ENCODE measurements at places on chromosomes 16 and 17.

- DNase-seq: no peak
Measured at GRCh38 chr16:86073103-86073625, 174.2 kb downstream of the IRF8 start.

DNA sequence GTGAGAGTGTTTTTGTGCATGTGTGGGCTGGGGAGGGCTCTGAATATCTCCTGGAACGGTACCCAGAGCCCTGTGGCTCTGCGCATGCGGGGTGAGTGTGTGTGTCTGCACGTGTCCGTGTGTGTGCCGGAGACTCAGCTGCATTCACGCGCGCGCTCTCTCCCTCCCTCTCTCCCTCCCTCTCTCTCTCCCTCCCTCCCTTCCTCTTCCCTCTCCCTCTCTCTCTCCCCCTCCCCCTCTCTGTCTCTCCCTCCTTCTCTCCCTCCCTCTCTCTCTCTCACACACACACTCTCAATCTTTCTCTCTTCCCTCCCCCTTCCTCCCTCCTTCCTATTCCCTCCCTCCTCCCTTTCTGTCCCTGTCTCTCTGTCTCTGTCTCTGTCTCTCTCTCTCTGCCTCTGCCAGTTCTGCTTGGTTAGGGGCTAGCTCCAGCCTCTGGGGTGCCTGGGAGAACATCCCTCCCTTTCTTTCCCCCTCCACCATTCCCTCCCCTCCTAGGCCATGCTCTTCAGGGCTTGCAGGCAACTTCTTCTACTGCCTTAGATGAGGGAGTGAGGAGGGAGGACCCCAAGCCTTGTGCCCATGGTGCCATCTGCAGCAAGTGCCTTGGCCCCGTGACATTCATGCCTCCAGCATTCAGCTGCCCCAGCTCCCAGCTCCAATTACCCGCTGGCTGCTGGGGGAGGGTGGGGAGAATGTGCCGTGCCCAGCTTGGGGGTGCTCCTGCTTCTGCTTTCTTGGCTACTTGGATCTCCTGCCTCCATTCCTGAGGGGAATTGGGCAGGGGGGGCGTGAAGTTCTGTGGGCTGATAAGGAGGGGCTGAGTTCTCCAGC, 6.4 kb downstream of the THRA start:
- peak; percentile 93 for DNase-seq

DNA sequence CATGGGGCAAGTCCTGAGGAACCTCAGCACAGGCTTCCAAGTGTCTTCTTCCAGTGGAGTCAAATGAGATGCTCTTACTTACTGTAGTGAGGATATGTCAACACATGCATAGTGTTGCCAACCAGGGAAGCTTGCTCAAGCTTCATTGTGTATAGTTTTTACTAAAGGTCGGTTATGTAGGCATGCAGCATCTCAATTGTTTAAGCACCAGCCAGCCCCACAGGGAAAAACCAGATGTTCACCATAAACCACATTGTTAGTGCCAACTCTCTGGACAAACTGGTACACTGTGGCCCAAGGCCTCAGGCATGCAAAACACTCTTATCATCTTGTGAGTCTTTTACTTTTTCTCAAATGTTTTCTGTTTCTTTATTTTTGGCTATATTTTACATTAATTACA, 152.1 kb downstream of the PHKB start:
- DNase-seq: no peak

DNA sequence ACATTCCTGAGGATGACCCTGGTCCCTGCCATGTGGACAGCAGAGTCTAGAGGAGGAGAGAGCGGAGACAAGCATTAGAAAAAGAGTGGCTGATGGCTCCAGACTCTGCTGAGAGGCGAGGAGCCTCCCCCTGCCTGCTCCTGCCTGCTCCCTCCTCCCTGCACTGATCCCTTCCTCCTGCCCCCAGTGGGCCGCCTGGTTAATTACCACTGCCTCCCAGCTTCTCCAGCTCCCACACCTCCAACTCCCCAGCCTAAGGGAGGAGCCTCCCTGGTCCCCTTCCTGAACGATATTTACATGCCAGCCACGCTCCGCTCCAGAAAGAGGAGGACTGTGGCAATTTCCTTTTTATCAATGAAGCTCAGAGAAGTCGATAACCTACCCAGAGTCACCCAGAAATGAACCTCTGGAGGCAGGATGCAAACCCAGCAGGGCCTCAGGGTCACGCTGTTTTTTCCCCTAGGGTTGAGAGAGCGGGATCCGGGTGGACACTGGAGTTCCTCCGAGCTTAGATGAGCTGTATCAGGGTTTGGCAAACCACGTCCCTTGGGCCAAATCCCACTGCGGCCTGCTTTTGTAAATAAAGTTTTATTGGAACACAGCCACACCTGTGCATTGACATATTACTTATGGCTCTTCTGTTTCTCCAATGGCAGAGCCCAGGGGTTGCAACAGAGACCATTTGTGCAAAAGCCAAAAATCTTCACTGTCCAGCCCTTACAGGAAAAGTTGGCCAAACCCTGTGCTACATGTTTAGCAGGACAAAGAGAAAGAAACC, 27.1 kb upstream of the JPH3 start:
- no peak for DNase-seq

DNA sequence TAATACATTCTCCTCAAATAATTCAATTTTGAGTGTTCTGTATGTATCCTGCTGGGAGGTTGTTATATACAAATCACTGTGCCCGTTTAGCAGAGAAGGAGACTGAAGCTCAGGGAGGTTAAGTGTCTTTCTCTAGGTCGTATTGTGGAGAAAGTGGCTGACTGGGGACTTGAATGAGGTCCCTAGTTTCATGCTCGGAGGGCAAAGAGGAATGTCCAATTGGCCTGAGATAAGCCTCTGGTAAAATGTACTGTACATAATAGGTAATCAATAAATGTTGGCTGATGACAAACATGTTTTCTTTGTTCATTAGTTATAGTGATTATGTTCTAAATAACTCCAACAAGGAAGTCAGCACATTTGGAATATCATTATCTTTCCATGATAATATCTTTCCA, 442.6 kb downstream of the UTP18 start:
- no peak for DNase-seq

DNA sequence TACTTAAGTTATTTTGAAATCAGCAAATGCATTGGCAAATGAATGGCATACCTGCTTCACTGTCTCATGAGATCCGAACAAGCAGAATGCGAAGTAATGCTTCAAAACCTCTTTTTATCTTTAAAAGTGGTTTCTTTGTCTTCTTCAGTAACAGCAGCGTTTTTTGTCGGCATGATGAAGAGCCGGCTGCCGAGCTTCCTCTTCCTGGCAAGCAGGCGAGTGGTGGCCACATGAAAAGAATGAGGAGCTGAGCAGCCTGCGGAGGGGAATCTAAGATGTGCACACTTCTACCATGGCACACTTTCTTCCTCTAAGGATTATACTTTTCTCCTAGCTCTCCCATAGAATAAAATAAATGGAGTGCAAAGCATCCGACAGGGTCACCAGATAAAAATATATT, 42.4 kb upstream of the AKTIP start:
- DNase-seq: no peak

GRCh38 chr17:40615841-40616476, 31.7 kb downstream of the SMARCE1 start:
- no peak for DNase-seq

All from coronary artery (tissue), 2 donors.